ENCODE measurements at places on chromosomes 12 and 14.

DNA sequence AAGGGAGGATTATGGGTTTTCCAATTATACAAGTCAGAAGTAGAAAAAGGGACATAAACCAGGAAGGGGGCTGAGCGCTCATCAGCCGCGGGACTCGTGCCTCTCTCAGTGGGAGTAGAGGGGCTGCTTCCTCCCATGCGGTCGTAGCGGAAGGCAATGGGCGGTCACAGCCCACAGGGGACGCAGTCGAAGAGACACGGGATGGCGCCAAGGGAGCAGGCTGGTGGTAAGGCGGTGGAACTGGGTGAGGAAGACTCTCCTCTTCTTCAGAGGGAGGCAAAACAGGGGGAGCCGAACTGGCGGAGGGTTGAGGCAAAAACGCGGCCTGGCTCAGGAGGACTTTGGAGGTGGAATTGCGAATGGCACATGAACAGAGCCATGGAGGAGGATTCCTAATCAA, 677.7 kb downstream of the TMEM121 start:
- DNase-seq, result no peak

DNA sequence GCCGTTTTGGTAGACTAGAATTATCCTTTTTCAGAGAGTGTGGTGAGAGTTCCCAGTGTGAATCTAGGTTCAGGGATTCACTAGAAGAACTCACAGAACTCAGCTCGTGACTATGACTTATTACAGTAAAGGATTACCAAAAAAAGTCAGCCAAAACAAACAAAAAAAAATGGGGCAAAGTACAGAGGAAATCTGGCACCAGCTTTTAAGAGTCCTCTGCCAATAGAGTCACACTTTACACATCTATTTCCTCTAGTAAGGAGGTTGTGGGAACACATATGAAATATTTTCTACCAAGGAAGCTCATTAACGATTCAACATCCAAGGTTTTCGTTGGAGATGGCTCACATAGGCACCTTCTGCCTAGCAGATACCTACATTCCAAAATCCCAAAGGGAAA, 28.2 kb downstream of the TSPAN19 start:
- no peak for DNase-seq

- no peak for DNase-seq
These were observed 133.2 kb downstream of the PRKCH start for GRCh38 chr14:61454545-61454944.

- no peak for DNase-seq
These were observed 8.6 kb downstream of the GIT2 start for GRCh38 chr12:109987615-109988014.

GRCh38 chr14:101499513-101499912, 61.8 kb upstream of the DIO3 start:
- DNase-seq, result no peak

- DNase-seq, result no peak
These were observed 68.7 kb downstream of the RPAP3 start for GRCh38 chr12:47636908-47637780.

DNA sequence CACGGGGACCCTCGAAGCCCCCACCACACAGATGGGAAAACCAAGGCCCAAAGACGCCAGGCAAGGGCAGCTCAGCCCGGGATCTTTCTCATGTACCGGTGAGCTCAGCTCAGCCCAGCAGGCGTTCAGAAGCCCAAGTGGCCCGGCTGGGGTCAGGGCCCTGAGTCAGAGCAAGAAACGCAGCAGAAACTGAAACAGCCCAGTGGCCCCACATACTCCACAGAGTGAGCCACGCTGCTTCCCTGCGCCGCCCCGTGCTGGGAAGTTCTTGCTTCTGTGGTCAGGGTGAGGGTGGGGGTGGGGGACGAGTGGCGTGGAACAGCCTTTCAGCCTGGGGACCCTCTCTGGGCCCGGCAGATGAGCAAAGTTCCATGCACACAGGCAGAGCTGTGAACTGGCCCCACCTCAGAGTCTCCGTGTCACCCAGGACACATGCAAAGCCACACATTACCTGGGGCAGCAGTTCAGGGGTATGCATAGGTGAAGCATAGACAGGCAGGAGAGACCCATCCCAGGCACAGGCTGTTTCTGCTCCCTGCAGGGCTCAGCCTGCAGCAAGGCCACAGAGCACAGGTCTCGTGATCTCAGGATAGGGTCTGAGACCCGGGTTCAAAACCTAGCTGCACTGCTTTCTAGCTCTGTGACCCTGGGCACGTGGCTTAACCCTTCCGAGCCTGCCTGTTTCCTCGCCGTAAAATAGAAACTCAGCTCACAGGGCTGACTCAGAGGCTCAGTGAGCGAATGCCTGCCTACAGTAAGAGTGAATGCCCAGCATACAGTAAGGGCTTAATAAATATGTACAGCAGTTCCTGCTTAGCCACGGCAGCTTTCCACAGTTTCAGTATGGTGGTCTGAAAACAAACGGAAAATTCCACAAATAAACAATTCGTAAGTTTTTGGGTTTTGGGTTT, 21.6 kb downstream of the NCOR2 start:
- peak; percentile 60 for DNase-seq

DNA sequence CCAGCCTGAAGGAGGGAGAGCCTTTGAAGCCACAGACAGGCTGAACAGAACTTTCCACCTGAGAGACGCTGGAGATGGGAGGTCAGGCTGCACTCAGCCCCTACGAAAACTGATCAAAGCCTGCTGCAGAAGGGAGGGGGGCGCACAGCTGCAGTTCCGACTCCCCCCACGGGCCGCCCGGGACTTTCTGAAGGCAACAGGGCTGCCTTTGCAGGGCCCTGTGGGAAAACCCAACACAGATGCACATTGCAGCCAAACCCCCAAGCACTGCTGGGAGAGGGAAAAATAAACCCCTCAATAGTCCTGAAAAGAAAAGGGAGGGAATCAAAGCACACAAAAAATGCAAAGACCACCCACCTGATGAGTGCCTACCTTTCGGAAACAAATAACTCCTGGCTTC, 290.6 kb downstream of the ZFP36L1 start:
- DNase-seq, result no peak

GRCh38 chr14:24999157-24999556, 50.8 kb downstream of the STXBP6 start:
- DNase-seq, result no peak

DNA sequence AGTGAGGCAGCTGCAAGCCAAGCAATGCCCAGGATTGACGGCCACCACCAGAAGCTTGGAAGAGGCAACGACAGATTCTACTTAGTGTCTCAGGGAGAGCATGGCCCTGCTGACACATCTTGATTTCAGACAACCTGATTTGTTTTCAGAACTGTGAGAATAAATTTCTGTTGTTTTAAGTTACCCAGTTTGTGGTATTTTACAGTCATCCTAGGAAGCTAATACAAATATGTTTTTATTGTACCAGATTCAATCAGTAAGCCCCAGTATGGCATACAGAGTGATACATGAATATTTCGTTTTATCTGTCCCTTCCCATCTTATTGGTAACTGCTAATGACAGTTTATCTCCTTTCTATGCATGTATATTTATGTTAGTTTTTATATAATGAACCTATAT, 62.3 kb downstream of the SAMD4A start:
- DNase-seq, result no peak

DNA sequence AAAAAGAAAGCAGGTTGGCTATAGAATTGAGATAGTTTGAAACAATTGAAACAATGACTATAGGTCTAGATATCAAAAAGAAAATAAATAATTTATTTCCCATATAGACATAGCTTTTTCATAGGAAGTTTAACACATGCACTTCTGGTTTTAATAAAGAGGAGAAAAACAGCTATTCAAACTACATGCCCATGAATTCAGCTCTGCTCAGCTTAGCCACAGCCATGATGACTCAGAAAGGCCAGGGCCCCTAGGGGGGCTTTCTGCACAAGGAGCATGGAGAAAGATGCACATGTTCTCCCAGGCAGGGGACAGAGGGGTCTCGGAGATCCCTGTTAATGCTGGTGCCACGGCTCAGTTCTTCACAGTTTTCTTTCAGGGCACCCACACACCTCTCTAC, 114.0 kb downstream of the GALC start:
- no peak for DNase-seq

All from hepatic stellate cell (primary cell).